ENCODE measurements at places on chromosomes 7 and 10.

- DNase-seq: no peak
Observed at GRCh38 chr10:91536111-91536510, 96.8 kb downstream of the PPP1R3C start.

DNA sequence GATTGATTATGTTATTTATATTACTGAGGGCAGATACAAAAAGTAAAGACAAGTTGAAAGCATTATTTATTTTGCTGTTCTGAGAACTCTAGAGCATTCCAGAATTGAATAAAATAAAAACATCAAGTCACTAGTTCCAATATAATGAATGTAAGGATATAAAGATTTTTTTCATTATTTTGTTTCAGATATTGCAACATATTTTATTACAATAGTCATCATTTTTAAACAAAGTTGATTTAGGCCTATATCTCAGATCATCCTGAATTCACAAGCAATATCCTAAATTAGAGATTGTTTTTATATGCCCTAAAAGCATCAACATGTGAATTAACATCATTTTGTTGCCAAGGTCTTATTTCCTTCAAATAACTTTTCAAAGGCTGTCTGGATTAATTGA is 535.6 kb upstream of the KCND2 start:
- no peak for DNase-seq

DNA sequence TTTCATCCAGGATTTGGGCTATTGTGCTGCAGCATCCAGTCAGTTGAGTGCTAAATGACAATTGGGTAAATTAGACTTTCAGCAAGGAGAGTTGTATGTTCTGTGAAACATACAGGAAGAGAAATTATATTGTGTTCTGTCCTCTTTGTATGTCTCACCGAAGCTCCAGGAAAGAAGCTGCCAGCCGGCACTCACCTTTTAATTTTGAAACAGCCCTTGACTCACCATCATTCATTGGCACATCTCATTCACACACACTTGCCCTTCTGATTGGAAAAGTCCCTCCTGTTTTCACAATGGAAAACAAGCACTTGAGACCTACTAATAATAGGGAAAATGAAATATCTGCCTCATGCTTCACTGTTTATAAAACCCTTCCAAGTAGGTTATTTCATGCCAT is 495.6 kb downstream of the RPS24 start:
- no peak for DNase-seq

- DNase-seq: no peak
Observed at GRCh38 chr7:105992905-105993304, 29.8 kb downstream of the CDHR3 start.

DNA sequence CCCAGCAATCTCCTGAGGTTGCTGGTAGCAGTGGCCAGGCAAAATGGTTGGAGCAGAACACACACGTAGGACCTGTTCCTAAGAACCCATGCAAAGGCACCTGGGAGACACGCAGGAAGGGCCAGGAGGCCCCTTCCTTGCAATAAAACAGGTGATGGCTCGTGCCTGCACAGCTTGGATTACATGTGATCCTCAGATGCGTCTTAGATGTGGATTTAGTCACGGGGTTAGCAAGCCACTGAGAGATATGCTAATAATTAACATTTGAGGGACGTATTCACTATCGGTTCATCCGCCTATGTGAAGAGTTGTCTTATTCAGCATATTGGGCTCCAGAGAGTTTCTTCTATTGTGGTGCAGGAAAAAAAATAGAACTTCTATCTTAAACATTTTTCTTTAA is 4.6 kb upstream of the RHEB start:
- no peak for DNase-seq

DNA sequence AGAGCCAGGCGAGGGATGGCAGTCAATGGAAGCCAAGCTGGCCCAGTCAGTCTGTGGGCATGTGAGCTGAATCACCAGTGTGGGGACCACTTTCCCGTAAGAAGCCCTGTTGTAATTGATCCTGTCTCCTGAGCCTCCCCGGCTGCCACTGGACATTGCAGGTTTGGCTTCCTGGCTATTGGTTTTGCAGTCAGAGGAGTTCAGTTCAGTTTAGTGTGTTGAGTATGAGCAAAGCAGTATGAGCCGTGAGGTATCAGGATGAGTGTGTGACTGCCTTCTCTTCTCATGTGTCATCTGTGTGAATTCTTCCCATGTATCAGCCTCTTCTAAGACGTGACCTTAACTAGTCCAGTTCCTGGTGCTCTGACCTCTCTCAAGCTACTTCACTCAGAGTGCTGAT is 227.4 kb downstream of the PRKG1 start:
- no peak for DNase-seq

DNA sequence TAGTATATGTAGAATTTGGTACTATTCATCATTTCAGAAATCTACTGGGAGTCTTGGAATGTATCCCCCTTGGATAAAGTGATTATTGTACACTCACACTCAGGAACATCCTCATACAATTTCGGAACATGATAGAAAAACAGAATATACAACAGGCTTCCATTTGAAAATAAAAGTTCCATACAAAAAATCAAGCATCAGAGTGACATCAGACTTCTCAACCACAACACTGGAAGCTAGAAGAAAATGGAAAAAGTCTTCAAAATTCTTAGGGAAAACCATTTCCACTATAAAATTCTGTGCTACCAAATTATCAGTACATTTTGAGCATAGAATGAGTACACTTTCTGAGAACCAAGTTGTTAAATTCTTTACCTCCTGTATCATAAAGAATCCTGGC is 8.8 kb downstream of the LYZL1 start:
- DNase-seq: no peak

- DNase-seq: no peak
Observed at GRCh38 chr10:119235356-119235755, 28.0 kb downstream of the GRK5 start.

Measured in amniotic stem cell (primary cell).